ENCODE measurements at places on chromosomes 2 and 18. TPM values are rescaled to one million over a fixed set of nuclear protein-coding genes. Genes with fewer than 3 reads are reported as not detected.

DNA sequence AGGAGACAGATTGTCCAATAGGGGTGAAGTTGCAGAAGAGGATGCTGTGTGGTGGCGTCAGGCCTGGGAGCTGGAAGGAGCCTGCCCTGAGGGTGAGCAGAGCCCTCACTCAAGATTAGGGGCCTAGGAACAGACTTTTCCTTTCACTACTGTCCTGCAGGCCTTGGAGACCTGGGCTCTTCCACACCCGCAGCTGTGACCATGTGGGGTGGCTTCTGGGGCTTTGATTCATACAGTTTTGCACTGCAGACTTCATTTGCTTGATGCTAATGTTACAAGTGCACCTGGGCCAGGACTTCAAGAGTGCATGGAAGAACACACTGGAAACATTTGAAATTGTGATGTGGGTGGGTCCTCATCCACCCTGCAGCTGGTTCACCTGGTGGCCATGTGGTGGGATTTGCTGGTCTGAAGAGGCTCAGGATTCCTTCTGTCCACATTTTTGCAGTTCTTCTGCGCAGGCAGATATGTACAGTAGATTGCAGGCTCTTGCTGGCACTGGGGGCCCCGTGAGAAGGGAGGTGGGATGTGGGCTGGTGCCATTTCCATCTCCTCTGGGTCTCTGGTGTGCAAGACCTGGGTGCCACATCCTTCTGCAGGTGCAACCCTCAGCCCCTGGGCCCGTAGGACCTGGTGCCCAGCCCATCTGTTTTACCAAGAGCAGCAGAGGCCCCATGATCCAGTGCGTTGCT is 9.9 kb downstream of the GLI2 start:
- H3K36me3 ChIP-seq, result no peaks in the 10 kb centered on the region
- no peak overlapping the region for H3K27ac ChIP-seq
- no peak for DNase-seq
- H3K4me1 ChIP-seq, result peaks cover 28% of the 10 kb centered on the region
- no peak overlapping the region for H3K4me3 ChIP-seq
- peaks cover 44% of the 10 kb centered on the region for H3K27me3 ChIP-seq

GRCh38 chr2:194363295-194363694 is 1293.7 kb upstream of the SLC39A10 start:
- H3K4me1 ChIP-seq, result no peaks in the 10 kb centered on the region
- H3K27ac ChIP-seq, result no peak overlapping the region

Gene PRSS56
- total RNA-seq, result not detected

Gene SLC23A3
- 0.98 TPM for total RNA-seq
